T-helper 17 cell (primary cell): ENCODE measurements at places on chromosomes 3 and 15. TPM values are rescaled to one million over a fixed set of nuclear protein-coding genes. Genes with fewer than 3 reads are reported as not detected.

Gene ALS2CL
- total RNA-seq: 38.4 TPM

Gene MYH15
- not detected for total RNA-seq

Gene ACP3
- 0.34 TPM for total RNA-seq

Gene LMOD3
- not detected for total RNA-seq

Gene CX3CR1
- total RNA-seq: 3.1 TPM

Gene FOXB1
- total RNA-seq: 0.21 TPM

Gene APOD
- not detected for total RNA-seq
